Cortex of kidney (tissue), 1 donor: ENCODE measurements at places on chromosomes 6 and 20.

DNA sequence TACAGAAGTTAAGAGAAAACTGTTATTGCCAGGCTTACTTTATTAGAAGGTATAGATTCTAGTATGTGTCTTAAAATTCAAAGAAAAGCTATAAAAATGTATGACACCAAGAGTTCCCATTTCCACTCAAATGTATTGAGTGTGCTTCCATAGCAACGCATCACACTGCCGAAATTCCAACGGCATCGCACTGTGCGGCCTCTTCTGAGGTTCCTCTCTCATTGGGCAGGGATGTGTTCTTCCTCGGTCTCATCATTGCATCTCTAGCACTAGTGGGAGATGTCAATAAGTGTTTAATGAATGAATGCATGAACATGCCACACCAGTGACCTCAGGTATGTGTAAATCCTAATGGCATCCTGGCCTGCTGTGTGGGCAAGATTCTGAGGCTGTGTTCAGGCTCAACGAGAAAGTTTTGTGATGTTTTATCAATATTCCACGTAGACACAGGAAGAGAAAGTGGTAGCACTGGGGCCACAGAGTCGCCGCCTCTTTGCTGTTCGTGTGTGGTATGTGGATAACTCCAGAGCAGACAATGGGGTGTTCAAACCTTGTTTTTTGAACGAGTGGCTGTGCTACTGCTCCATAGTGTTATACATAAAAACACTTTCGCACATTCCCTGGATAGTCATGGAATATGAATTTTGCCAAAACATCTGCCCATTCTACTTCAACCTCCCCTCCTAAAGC is 171.6 kb downstream of the ADGB start:
- no peak for DNase-seq

- DNase-seq = no peak
Observed at GRCh38 chr6:126064748-126065401, 78.5 kb downstream of the TRMT11 start.

DNA sequence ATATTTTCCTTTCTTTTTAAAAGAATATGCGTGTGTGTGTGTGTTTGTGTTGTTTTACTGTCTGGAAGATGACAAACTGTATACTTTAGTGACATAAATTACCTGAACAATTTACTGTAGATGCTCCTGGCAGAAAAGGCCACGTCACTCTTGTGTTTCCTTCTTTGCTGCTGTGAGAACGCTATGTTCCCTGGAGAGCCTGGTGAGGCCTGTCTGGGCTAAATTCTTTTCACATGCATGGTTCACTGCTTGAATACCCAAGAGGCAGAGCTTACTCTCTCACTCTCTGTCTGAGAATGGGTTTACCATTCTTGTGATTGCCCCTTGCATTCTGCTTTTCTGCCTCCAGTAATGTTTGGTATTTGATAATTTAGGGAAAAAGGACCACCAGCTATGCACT is 64.3 kb downstream of the EDN1 start:
- DNase-seq = no peak

- no peak for DNase-seq
Observed at GRCh38 chr20:199996-200395, 10.5 kb upstream of the DEFB128 start.

DNA sequence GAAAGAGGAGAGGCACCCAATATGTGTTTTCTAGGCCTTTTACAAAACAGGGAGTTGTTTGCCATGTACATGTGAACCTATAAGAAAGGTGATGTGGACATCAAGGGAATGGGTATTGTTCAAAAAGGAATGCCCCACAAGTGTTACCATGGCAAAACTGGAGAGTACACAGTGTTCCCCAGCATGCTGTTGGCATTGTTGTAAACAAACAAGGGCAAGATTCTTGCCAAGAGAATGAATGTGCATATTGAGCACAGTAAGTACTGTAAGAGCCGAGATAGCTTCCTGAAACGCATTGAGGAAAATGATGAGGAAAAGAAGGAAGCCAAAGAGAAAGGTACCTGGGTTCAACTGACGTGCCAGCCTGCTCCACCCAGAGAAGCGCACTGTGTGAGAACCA is 13.1 kb downstream of the QRSL1 start:
- DNase-seq = no peak

DNA sequence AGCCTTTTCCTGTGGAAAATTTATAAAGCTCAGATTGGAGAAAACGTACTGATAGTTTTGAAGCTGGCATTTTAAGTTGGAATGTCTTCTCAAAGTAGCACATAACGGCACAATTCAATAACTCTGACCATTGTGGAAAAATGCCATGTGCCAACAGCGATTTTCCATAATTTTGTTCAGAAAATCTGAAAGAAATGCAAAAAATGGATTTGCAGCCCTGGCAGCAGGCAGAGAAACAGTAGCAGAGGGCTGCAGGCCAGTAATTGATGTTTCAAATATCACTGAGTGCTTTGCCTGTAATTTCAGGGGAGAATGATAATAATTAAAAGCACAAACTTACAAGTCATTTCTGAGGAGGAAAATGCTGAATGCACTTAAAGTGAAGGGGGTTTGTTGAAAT is 507.4 kb downstream of the MAFB start:
- no peak for DNase-seq

- DNase-seq = no peak
Observed at GRCh38 chr6:22024973-22025467, 271.8 kb downstream of the PRL start.

DNA sequence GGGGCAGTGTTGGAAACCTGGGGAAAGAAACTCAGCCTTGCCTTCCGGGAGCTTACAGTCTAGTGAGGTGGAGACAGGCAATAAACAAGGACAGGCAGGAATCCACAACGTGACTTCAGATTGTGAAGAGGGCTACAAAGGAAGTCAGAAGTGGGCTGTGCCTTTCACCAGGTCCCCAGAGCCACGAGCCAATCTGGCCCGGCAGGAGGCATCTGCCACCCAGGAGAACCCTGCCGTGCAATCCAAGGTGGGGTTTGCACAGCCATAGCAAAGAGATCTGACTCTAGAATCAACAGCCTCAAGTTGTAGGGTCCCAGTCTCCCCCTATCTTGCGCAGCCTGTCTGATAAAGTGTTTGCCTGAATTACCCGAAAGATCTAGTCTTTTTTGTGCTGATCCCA is 5.5 kb downstream of the SLC32A1 start:
- DNase-seq = no peak

DNA sequence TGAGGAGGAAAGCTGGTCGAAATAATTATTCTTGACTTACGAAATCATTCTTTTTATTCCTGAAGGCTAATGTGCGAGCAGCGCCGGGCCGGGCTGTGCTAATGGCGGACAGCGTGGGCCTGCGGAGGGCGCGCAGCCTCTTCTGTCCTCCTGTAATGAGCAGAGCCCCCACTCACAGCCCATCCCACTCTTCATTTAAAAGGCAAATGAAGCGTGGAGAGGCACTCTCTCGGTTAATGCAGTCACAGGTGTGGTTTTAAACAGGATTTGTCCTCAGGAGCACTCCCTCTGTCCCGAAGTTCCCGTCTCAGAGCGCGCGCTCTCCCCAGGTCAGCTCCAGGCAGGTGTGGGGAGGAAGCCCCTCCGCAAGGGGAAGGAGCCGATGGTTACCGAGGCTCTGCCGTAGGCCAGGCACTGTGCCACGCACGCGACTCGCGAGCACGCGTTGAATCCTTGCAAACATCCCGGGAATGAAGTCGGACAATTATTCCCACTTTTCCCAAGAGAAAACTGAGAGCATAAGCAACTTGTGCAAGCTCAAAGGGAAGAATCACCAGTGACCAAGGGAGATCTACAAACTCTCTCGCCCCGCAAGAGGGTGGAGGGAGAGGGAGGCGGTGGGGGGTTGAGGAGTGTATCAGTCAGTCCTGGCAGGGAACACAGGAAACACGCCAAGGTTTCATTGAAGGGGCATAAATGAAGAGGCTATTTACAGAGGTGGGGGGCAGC is 35.5 kb upstream of the ZFAND3 start:
- DNase-seq = no peak

DNA sequence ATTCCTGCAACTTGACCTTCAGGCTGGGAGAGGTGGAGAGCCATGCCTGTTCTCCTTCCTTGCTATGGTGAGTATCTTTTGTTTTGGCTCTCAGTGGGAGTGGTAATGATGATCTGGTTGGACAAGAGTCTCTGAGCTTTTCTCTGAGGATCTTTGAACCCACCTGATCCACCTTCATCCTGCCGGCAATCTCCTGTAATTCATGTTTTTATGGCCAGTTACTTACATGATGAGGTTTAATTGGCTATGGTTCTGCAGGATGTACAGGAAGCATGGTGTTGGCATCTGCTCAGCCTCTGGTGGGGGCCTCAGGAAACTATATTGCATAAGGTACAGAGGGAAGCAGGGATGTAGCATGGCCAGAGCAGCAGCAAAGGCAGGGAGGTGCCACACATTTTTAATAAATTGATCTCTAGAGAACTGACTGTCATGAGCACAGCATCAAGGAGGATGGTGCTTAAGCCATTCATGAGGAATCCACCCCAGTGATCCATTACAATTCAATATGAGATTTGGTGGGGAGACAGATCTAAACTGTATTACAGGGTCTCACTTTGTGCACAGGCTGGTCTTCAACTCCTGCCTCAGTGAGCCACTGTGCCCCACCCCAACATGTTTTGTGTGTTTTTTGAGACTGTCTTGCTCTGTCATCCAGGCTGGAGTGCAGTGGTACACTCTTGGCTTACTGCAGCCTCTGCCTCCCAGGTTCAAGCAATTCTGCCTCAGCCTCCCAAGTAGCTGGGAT is 10.0 kb downstream of the HSPA1B start:
- DNase-seq = no peak

DNA sequence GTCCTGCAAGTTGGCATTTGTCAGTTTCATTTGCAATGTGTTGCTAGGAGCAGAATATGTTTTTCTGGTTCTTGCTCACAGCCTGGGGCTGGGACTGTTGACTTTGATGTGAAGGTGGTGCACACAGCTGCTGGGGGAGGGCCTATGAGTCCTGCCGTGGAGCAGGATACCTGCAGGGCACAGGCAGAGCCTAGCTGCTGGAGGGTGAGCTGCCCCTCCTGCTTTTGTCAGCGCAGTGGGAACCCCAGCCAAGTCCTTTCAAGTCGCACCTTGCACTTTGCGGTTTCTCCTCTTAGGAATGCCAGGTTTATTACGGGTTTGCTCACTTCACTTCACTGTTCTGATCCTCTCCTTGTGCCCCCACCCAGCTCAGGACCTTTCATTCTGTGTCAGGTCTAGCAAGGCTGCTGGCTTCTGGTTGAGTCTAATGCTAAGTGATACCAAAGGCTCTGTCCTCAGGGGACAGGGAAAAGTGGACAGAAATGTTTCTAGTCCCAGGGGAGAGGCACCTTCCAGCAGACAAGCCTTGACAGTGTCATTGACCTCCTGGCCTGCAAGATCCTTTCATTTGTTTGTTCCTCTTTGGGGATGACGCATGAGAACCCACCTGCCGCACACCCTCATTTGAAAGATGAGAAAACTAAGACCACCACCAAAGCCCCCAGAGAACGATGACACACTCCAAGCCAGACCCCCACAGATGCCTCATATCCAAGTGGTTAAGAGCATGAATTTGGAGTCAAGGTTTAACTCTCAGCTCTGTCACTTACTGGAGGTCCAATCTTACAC is 2.7 kb upstream of the SPO11 start:
- no peak for DNase-seq

GRCh38 chr20:39897781-39898466 is 791.1 kb downstream of the MAFB start:
- DNase-seq = no peak

DNA sequence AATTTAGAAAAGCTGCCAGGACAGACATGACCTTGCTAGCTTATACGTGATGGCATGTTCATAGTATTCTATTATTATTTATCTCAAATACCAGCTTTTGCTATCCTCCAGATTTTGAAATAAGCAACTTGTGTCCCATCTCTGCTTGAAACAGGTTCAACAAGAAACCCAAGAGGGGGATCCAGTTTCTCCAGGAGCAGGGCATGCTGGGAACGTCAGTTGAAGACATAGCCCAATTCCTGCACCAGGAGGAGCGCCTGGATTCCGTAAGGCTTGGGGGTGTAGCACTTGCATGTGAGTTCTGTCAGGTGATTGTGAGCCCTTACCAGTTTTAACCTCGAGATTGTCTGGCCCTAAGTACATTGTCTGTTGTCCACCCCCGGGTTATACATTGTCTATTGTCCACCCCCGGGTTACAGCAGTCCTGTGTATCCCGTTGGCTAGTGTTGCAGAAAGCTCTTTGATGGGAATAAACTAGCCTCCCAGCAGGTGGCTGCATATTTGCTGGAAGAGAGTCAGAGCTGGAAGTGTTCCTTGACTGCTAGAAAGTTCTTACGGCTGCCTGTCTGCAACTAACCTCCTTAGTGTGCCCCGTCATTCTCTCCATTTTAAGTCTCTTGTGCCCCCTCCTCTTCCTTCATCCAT is 61.4 kb upstream of the CSE1L start:
- DNase-seq = no peak

DNA sequence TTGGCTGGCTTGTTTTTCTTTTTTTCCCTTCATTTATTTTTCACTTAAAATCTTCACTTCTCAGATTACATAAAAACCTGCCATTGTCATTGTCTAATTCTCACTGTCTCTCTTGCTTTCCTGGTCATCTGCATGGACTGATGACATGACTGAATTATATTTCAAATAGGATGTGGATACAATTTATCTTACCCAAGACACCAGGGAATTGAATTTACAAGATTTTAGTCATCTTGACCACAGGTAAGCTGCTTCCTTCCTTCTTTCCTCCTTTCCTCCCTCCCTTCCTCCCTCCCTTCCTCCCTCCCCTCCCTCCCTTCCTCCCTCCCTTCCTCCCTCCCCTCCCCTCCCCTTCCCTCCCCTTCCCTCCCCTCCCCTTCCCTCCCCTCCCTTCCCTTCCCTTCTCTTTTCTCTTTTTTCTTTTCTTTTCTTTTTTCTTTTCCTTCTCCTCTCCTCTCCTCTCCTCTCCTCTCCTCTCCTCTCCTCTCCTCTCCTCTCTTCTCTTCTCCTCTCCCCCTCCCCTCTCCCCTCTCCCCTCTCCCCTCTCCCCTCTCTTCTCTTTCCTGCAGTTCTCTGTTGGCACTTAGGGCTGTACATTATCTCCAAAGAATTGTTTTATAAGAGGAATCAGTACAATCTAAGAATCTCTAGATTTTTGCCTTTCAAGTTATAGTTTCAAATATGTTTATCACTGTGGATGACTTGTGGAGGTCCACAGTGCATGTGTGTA is 171.5 kb downstream of the CARMIL1 start:
- no peak for DNase-seq

DNA sequence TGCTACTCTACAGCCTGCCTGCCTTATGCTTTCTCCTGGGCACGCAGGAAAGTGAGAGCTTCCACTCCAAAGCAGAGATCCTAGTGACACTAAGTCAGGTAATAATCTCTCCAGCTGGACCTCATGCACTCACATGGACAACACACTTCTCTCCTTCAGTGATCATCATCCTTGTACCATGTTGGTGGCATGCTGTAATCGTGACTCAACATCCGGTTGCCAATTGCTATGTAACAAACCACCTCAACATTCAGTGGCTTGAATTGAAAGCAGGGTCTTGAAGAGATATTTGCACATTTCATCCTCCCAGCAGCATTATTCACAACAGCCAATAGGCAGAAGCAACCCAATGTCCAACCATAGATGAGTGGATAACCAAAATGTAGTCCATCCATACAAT is 40.3 kb upstream of the PPP1R3G start:
- no peak for DNase-seq
